ENCODE measurements at places on chromosomes 2 and 18. TPM values are rescaled to one million over a fixed set of nuclear protein-coding genes. Genes with fewer than 3 reads are reported as not detected.

GRCh38 chr2:165471349-165471950 is 2.0 kb downstream of the CSRNP3 start:
- H3K4me1 ChIP-seq: peaks cover 3% of the 10 kb centered on the region
- H3K4me3 ChIP-seq: no peak overlapping the region
- no peaks in the 10 kb centered on the region for H3K27me3 ChIP-seq
- no peak for DNase-seq
- H3K27ac ChIP-seq: no peak overlapping the region
- H3K36me3 ChIP-seq: no peaks in the 10 kb centered on the region

CREG2 gene
- total RNA-seq: not detected

GCKR gene
- not detected for total RNA-seq

DNA sequence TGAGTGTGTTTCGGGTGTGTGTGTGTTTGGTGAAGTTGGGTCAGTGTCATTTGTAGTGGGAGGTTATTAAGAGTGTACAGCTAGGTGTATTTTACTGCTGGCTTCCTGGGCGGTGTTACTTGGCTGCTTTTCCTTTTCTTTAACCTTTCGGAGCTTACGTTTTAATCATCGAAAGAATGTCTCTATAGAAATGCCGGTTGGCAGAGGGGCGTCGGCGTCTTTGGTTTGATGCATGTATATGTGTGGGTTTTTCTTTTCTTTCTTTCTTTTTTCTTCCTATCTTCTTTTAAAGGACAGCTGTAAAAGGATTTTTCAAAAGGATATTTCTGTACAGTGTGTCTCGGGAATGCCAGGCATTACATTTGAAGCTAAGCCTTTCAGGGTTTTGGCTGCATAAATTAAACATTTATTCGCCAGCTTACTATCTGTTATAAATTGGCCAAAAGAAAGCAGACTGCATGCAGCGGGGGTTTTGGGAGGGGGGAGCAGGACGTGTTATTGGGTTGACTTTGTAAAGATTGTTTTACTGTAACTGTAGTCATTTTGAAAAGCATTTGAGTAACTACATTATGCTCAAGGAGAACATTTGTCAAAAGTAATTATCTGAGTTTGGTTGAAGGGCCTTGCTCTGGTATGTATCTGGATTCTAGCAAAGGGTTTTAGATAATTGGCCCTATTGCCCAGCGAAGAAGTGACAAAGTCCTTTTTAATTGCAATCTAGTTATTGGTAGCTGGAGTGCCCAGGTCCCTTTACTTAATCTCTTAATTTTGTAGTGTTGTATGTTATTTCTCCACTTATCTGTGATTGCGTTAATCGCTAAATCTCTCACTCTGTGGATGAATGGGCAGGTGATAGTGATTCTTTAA is 1.6 kb downstream of the ASXL3 start:
- H3K36me3 ChIP-seq: no peaks in the 10 kb centered on the region
- peak overlapping the region; percentile 49 for H3K4me3 ChIP-seq
- DNase-seq: no peak
- H3K27me3 ChIP-seq: peaks cover 26% of the 10 kb centered on the region

GRCh38 chr2:14634489-14635390 is 2.2 kb downstream of the LRATD1 start:
- H3K4me1 ChIP-seq: peaks cover 9% of the 10 kb centered on the region
- H3K4me3 ChIP-seq: peak overlapping the region; percentile 58
- H3K36me3 ChIP-seq: no peaks in the 10 kb centered on the region
- peak overlapping the region; percentile 79 for H3K27ac ChIP-seq
- DNase-seq: peak; percentile 93

- no peak for DNase-seq
- no peaks in the 10 kb centered on the region for H3K4me1 ChIP-seq
- H3K36me3 ChIP-seq: no peaks in the 10 kb centered on the region
- H3K27ac ChIP-seq: no peak overlapping the region
- no peaks in the 10 kb centered on the region for H3K27me3 ChIP-seq
Measured at GRCh38 chr2:142580691-142581090, 296.8 kb upstream of the KYNU start.

Data from upper lobe of right lung (tissue), 1 donor.